Tibial nerve (tissue), 4 donors: ENCODE measurements at places on chromosomes 6 and 20. TPM values are rescaled to one million over a fixed set of nuclear protein-coding genes. Genes with fewer than 3 reads are reported as not detected.

The PNPLA1 gene
- total RNA-seq, result not detected

DNA sequence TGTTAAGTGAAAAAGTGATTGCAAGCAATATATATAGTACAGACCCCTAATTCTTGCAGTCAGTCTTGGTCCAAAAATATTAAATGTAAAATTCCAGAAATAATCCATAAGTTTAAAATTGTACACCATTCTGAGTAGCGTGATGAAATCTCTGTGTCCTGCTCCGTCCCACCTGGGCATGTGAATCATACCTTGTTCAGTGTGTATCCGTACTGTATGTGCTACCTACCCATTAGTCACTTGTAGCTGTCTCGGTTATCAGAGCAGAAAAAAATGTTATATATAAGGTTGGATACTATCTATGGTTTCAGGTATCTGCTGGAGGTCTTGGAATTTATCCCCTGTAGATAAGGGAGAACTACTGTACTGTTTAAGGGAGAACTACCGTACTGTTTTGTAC, 16.3 kb downstream of the IRAK1BP1 start:
- DNase-seq, result no peak

- DNase-seq, result no peak
Measured at GRCh38 chr20:8798505-8798904, 270.4 kb upstream of the PLCB4 start.

GRCh38 chr6:137787016-137787415, 80.0 kb upstream of the TNFAIP3 start:
- DNase-seq, result no peak

DNA sequence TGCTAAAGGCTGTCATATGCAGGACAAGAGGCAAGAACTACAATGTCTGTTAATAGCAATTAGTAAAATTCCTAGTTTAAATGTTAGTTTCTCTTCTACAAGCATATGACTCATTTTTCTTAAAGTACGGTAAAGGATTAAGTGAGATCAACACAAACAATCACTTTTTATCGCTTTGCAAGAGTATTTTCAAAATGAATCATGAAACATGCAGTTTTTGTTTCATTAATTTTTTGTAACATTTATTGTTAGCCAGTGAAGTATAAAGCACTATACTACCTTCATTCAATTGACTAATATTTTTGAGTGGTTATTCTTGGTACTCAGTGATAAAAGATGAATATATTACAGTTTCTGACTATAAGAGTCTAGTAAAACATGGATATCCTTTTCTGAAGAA, 138.6 kb downstream of the AHI1 start:
- no peak for DNase-seq

GRCh38 chr20:1264727-1265126, 1.4 kb upstream of the SNPH start:
- DNase-seq, result no peak
